ENCODE measurements at places on chromosomes 7 and 10.

GRCh38 chr7:117862378-117862777 lies 10.9 kb downstream of the CTTNBP2 start:
- DNase-seq, result no peak

DNA sequence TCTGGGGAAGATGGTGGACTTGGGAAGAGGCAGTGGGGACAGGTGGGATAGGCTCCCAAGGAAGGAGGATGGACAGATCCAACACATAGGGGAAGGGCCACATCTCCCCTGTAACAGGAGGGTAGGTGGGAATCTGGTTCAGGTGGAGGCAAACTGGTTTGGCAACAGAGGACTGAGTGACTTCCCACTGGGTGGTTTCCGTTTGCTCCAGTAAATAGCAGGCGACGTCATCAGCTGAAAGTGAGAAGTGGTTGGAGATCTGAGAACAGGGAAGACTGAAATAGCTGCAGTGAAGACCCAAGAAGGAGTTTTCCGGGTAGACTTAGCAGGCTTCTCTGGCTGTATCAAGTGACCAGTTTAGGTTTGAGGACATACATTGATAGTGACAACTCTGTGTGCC lies 504.4 kb downstream of the GALNT17 start:
- DNase-seq, result no peak

GRCh38 chr10:98302741-98303365 lies 34.9 kb upstream of the LOXL4 start:
- DNase-seq, result no peak

GRCh38 chr10:84353052-84353803 lies 24.8 kb downstream of the CCSER2 start:
- DNase-seq, result no peak

DNA sequence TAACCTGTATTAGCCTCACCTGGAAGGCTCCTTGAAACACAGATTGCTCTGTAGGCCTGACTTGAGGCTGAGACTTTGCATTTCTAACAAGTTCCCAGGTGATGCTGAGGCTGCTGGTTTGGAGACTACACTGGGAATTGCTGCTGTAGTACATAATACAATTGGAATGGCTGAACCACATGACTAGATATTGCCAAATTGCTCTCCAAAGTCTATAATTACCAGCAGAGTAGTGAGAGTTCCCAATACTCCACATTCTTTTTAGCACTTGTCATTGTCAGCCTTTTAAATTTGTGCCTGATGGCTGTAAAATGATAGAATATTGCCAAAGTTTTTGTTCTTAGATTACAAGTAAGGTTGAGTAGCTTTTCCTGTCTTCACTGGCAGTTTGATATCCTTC lies 39.9 kb downstream of the PLEKHA8 start:
- DNase-seq, result no peak

DNA sequence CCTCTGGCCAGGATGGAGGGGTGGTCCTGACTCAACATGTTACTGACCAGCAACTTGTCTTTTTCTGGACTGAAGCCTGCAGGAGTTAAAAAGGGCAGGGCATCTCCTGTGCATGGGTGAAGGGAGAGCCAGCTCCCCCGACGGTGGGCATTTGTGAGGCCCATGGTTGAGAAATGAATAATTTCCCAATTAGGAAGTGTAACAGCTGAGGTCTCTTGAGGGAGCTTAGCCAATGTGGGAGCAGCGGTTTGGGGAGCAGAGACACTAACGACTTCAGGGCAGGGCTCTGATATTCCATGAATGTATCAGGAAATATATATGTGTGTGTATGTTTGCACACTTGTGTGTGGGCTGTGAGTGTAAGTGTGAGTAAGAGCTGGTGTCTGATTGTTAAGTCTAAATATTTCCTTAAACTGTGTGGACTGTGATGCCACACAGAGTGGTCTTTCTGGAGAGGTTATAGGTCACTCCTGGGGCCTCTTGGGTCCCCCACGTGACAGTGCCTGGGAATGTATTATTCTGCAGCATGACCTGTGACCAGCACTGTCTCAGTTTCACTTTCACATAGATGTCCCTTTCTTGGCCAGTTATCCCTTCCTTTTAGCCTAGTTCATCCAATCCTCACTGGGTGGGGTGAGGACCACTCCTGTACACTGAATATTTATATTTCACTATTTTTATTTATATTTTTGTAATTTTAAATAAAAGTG lies 6.0 kb downstream of the PLAU start:
- no peak for DNase-seq

DNA sequence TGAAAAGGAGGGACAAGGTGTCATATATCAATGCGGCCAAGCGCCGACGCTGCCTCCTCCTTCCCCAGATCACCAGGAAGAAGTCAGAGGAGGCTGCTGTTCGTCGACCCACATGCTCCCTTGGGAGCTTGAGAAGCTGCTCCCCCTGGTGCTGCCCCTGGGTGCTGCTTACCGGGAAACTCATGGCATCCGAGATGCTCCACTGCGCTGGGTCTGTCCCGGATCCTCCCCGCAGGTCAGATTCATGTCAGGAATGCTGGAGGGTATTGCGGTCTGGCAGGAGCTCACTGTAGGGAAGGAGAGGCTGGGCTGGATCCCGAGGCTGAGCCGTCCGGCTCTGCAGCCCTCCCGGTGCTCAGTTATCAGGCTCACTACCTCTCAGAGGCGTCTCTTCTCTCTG lies 123.7 kb upstream of the FAM20C start:
- no peak for DNase-seq

- no peak for DNase-seq
Observed at GRCh38 chr10:33102071-33102470, 144.0 kb upstream of the ITGB1 start.

DNA sequence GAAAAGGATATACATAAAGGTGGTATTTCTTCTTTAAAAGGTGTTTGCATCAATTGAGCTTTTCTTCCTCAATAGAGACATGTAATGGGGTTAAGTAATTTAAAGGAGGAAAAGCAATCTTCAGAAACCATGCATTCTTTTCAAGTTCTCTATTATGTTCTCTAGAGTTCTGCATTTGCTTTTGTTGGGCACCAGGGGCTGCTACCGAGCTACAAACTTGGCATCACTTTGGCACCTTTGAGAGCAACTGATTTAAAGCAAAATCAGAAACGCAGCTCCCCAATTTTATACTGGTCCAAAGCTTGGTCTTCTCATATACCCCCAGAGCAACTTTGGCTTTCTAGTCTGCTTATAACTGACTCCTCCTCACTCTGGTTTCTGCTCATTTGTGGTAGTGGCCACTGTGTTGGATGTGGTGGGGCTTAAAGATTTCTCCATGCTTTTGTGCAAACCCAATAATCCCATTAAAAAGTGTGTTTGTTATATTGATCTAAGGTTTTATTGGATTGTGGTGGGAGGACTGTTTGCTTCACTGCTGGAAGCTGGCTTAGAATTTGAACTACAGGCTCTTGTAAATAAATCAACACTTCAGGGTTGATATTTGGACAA lies 712.1 kb downstream of the PHTF2 start:
- DNase-seq, result no peak

- no peak for DNase-seq
Observed at GRCh38 chr10:97151307-97151914, 34.3 kb downstream of the SLIT1 start.

DNA sequence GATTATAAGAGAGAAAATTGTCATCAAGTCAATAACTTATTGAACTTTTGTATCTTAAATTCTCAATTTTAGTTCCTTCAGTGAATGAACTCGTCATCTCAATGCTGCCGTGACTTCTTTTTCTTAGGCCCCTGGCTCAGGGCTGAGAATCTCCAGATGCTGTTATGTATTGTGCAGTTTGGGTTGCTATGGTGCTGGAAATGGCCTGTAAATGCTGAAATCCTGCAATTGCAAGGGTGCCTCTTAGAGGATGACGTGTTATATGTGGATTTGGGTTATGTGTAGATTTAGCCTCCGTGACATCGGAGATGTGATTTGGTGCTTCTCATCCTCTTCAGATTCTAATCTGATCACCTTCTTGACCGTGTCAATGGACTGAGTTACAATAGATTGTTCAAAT lies 55.7 kb upstream of the ZRANB1 start:
- no peak for DNase-seq

DNA sequence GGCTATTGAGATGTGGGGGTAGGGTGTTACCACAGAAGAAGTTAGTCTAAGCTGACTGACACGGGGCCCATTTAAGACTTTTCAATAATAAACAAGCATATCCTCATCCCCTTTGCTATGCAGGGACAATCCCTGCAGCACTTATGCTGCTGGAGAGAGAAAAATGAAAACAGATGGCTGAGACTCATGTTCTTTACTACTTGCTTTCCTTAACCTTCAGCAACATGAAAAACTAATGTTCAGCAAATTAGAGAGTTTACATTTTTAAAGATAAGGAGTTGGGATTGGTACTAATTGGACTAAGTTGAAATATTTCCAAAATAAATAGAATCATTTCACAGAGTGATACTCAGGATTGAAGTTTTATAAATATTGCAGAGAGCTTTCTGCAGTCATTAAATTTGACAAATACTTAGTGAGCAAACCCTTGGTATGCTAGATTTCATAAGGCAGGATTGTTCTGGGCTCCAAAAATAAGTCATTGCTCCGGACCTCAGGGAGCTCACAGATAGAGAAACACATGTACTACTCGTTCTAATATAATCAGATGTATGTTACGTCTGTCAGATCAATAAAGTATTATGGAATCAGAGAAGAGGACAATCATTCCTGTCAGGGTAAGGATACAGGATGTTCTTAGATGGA lies 147.1 kb upstream of the LRRN3 start:
- DNase-seq, result no peak

DNA sequence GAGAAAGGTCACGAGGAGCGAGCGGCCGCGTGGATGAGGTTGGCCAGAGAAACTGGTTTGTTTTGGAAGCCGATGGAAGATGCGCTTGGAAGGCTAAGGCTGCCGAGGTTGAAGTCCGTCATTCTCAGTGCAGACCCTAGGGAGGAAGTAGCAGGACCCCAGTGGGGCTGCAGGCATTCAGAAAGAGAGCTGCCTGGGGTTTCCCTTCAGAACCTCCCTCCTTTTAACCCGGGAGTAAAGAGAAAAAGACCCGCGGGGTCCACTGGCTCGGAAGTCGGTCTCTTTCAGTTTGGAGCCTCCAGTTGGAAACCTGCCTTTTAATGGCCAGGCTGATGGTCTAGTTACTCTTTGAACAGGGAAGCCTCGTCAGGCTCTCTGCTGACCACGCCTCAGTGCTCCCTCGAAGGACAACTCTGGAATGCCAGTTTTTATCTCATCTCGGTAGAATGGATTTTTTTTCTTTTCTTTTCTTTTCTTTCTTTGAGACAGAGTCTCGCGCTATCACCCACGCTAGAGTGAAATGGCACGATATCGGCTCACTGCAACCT lies 188.6 kb downstream of the CUX1 start:
- no peak for DNase-seq

DNA sequence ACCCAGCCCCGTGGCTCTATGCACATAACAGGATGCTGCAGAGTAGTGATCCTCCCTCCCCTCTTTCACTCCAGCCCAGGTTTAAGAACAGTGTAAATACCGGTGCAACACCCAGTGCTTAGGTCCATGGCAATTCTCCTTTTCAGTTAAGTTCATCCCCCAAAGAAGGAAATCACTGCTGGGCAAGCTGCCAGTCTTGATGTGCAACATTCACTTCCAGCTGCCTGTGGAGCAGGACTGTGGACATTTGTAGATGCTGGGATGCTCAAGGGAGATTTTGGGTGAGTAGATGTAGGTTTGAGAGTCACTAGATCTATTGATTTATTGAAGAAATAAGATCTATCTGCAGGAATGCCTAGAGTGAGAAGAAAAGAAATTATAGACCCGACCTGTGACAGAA lies 294.3 kb upstream of the KIAA1217 start:
- no peak for DNase-seq

DNA sequence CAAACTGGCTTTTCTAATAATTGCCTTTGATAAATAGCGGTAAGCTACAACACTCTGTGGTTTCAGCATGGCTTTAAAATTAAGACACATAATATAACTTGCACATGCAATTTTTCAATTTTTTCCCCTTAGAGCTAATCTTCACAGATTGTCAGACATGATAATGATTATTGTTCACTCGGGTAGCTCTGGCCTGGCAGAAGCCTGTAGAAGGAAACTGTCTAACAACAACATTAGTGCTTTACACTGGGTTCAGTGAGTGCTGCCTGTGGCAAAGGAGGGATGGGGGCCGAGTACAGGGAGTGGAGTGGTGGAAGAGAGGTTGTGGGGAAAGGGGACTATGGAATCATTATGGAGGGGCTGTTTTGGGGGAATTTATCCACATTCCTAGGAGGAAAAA lies 67.2 kb upstream of the AUTS2 start:
- DNase-seq, result no peak

GRCh38 chr7:46949270-46949931 lies 632.5 kb downstream of the TNS3 start:
- DNase-seq, result no peak

- no peak for DNase-seq
Observed at GRCh38 chr7:23260371-23260770, 13.8 kb downstream of the GPNMB start.

DNA sequence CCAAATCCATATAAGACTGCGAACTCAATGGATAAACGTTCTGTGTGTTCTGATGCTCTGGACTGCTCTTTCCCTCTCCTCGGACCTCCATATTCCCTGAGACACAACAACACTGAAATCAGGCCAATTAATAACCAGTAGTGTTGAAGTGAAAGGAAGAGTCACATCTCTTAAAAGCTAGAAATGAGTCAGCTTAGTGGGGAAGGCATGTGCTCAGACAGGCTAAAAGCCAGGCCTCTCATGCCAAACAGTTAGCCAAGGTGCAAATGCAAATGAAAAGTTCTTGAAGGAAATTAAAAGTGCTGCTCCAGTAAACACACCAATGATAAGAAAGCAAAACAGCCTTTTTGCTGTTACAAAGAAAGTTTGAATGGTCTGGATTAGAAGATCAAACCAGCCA lies 29.3 kb downstream of the TNS3 start:
- DNase-seq, result no peak

GRCh38 chr7:50815138-50815537 lies 32.4 kb upstream of the GRB10 start:
- DNase-seq, result no peak

Data from activated CD8-positive, alpha-beta memory T cell treated with anti-CD3 and anti-CD28 coated beads for 1 hour (primary cell).